Thyroid gland (tissue), 4 donors: ENCODE measurements at places on chromosomes 11 and 22. TPM values are rescaled to one million over a fixed set of nuclear protein-coding genes. Genes with fewer than 3 reads are reported as not detected.

GRCh38 chr11:86245369-86246292, 1.1 kb downstream of the EED start:
- peak overlapping the region; percentile 15 for H3K4me3 ChIP-seq
- H3K27me3 ChIP-seq: no peaks in the 10 kb centered on the region
- peaks cover 23% of the 10 kb centered on the region for H3K4me1 ChIP-seq
- H3K27ac ChIP-seq: no peak overlapping the region

DNA sequence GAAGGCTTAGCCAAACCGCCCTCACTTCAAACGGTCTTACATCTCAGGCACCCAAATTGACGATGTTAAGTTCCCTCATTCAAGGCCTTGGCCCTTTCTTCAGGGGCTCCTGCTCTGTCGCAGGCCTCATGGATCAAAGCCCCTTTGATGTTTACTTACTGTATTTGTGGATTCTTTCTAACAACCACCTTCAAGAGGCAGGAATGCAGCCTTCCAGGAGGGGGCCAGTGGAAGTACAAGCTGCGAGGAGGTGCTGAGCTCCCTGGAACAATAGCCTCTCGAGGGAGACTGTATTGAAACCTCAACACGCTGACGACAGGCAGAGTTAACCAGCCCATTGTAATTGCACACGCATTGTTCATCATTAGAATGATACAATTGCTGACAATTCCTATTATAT, 209.1 kb downstream of the ST3GAL4 start:
- DNase-seq: no peak
- no peak overlapping the region for H3K27ac ChIP-seq
- H3K4me1 ChIP-seq: no peaks in the 10 kb centered on the region
- no peaks in the 10 kb centered on the region for H3K27me3 ChIP-seq
- H3K36me3 ChIP-seq: no peaks in the 10 kb centered on the region
- H3K4me3 ChIP-seq: no peak overlapping the region

GRCh38 chr22:26276529-26277160, 107.4 kb downstream of the SEZ6L start:
- H3K36me3 ChIP-seq: no peaks in the 10 kb centered on the region
- no peak overlapping the region for H3K27ac ChIP-seq
- DNase-seq: no peak
- H3K4me1 ChIP-seq: no peaks in the 10 kb centered on the region
- H3K27me3 ChIP-seq: peaks cover 5% of the 10 kb centered on the region

- no peaks in the 10 kb centered on the region for H3K4me1 ChIP-seq
- H3K27ac ChIP-seq: no peak overlapping the region
- no peak for DNase-seq
- no peaks in the 10 kb centered on the region for H3K27me3 ChIP-seq
- H3K36me3 ChIP-seq: no peaks in the 10 kb centered on the region
Measured at GRCh38 chr11:27139742-27140367, 99.2 kb downstream of the BBOX1 start.

DNA sequence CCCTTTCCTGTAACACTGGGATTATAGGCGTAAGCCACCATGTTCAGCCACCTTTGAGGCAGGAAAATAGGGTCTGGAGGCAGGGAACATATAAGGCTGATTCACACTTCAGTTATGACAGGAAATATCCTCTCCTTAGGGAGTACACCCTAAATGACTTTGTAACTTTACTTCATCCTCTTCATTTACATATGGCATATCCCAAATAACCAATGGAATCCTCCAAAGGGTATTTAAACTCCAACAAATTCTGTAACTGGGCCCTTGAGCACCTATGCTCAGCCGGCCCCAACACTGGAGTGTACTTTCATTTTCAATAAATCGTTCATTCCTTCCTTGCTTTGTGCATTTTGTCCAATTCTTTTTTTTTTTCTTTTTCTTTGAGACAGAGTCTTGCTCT, 1.6 kb upstream of the KAT5 start:
- H3K36me3 ChIP-seq: peaks cover 22% of the 10 kb centered on the region
- peaks cover 6% of the 10 kb centered on the region for H3K4me1 ChIP-seq
- no peak overlapping the region for H3K4me3 ChIP-seq
- H3K27me3 ChIP-seq: no peaks in the 10 kb centered on the region

DNA sequence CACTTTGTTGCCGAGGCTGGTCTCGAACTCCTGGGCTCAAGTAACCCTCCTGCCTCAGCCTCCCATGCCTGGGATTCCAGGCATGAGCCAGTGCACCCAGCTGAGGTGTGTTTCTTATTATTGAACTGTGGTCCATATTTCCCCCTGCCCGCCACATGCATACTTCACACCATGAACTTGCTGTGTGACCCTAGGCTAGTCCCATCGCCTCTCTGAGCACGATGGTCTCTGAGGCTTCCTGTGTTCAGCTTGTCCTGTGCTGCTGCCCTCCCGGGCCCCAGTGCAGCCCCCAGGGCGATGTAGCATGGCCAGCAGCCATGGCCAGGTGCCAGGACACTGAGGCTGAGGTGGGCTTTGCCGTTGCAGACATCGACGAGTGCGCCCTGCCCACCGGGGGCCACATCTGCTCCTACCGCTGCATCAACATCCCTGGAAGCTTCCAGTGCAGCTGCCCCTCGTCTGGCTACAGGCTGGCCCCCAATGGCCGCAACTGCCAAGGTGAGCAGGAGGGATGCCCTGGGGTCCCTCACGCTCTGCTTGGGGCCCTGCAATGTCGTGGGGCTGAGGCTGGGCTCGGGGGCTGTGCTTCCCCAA, 45.7 kb downstream of the FBLN1 start:
- H3K4me1 ChIP-seq: peaks cover 31% of the 10 kb centered on the region
- H3K36me3 ChIP-seq: no peaks in the 10 kb centered on the region
- no peak overlapping the region for H3K4me3 ChIP-seq
- no peak overlapping the region for H3K27ac ChIP-seq

GRCh38 chr11:58830673-58831301, 13.7 kb downstream of the GLYATL2 start:
- no peaks in the 10 kb centered on the region for H3K4me1 ChIP-seq
- DNase-seq: no peak
- H3K27ac ChIP-seq: no peak overlapping the region
- H3K36me3 ChIP-seq: no peaks in the 10 kb centered on the region
- no peak overlapping the region for H3K4me3 ChIP-seq
- H3K27me3 ChIP-seq: no peaks in the 10 kb centered on the region

DNA sequence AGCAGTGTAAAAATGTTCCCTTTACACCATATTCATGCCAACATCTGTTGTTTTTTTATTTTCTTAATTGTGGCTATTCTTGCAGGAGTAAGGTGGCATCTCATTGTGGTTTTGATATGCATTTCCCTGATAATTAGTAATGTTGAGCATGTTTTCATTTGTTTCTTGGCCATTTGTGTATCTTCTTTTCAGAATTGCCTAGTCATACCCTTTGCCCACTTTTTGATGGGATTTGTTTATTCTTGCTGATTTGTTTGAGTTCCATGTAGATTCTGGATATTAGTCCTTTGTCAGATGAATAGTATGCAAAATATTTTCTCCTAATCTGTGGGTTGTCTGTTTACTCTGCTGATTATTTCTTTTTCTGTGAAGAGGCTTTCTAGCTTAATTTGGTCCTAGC, 98.9 kb upstream of the SERPIND1 start:
- H3K27ac ChIP-seq: no peak overlapping the region
- no peaks in the 10 kb centered on the region for H3K27me3 ChIP-seq
- no peak overlapping the region for H3K4me3 ChIP-seq

The CREBZF gene
- total RNA-seq: 72.9 TPM

The SLC25A45 gene
- 28.0 TPM for total RNA-seq

- no peak overlapping the region for H3K27ac ChIP-seq
- H3K27me3 ChIP-seq: no peaks in the 10 kb centered on the region
- H3K4me3 ChIP-seq: no peak overlapping the region
- H3K36me3 ChIP-seq: no peaks in the 10 kb centered on the region
Measured at GRCh38 chr11:105689631-105690030, 79.8 kb downstream of the GRIA4 start.

GRCh38 chr11:93468290-93468689, 74.9 kb downstream of the SMCO4 start:
- H3K4me1 ChIP-seq: no peaks in the 10 kb centered on the region
- no peak for DNase-seq
- H3K27ac ChIP-seq: no peak overlapping the region

The APOA4 gene
- not detected for total RNA-seq

GRCh38 chr22:34579519-34579918, 486.4 kb upstream of the ISX start:
- no peaks in the 10 kb centered on the region for H3K27me3 ChIP-seq
- no peaks in the 10 kb centered on the region for H3K36me3 ChIP-seq
- no peaks in the 10 kb centered on the region for H3K4me1 ChIP-seq
- DNase-seq: no peak
- no peak overlapping the region for H3K27ac ChIP-seq

GRCh38 chr22:25668437-25668836, 73.6 kb upstream of the MYO18B start:
- DNase-seq: no peak
- no peaks in the 10 kb centered on the region for H3K36me3 ChIP-seq
- H3K27ac ChIP-seq: no peak overlapping the region
- H3K4me1 ChIP-seq: no peaks in the 10 kb centered on the region
